ENCODE measurements at places on chromosomes 7 and 10.

GRCh38 chr10:46787321-46787615 lies 124.0 kb upstream of the PTPN20 start:
- no peak for DNase-seq

DNA sequence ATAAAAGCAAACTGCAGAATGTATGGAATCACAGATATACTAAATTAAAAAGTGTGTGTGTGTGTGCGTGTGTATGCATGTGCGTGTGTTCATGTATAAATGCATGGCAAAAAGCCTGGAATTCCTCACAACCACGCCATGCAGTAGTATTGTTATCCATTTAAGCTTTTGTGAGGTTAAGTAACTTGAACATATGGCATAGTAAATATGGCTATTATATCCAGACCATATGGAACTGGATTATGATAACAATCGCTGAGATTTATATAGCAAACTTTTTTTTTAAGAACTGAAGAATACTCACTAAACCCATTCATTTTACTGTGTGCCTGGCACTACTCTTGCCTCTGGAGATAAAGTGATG lies 22.3 kb upstream of the NANOS1 start:
- no peak for DNase-seq

DNA sequence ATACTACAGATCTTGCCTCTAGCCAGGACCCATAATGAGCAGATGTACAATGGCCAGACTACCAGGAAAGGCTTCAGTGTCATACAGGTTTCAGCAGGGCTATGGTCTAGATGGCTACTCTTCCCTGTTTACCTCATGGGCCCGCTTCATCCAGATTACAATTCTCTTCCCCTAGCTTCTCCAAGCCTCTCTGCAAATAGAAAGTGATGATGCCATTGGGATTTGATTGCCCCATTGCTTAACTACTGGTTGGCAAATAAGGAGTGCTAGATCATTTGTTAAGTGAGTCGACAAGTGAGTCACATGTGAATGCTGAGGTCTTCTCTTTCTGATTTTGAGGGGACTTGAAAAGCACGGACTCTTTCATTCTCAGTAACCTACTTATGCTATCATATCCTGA lies 361.5 kb upstream of the LRRTM3 start:
- DNase-seq, result no peak

- DNase-seq, result no peak
Measured at GRCh38 chr10:106980495-106981451, 183.7 kb downstream of the SORCS1 start.

GRCh38 chr7:112701456-112701855 lies 88.7 kb downstream of the TMEM168 start:
- DNase-seq, result no peak
